ENCODE measurements at places on chromosomes 12 and 14. TPM values are rescaled to one million over a fixed set of nuclear protein-coding genes. Genes with fewer than 3 reads are reported as not detected.

The CRACR2A gene
- 1.1 TPM for total RNA-seq

- H3K4me1 ChIP-seq = peaks cover 11% of the 10 kb centered on the region
- H3K27ac ChIP-seq = no peak overlapping the region
- DNase-seq = no peak
- no peaks in the 10 kb centered on the region for H3K27me3 ChIP-seq
Observed at GRCh38 chr12:117046011-117046369, 53.2 kb downstream of the TESC start.

GRCh38 chr12:11739980-11740577, 90.6 kb downstream of the ETV6 start:
- DNase-seq = no peak
- H3K4me1 ChIP-seq = peaks cover 21% of the 10 kb centered on the region
- no peak overlapping the region for H3K4me3 ChIP-seq
- no peak overlapping the region for H3K27ac ChIP-seq
- H3K36me3 ChIP-seq = no peaks in the 10 kb centered on the region

GRCh38 chr12:32755051-32755653, 545 bp downstream of the YARS2 start:
- no peaks in the 10 kb centered on the region for H3K27me3 ChIP-seq
- peak; percentile 37 for DNase-seq
- peak overlapping the region; percentile 98 for H3K27ac ChIP-seq
- H3K4me1 ChIP-seq = peaks cover 28% of the 10 kb centered on the region
